ENCODE measurements at places on chromosomes 4 and X.

DNA sequence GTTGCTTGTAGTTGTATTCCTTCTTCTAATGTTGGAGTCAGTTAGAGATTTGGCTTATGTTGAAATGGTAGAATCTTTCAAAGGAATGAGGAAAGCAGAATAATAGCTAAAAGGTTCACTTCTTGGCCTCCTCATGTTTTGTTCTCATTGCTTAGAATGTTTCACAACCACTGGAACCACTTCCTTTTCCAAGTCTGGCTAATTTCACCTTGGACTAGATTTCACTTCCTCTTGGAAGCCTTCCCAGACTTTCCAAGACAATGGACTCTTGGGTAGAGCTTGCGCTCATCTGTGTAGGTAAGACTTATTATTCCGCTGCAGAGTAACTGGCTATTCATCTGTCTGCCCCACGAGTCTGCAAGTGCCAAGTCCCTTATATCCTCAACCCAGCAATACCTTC, 8.3 kb downstream of the SPATA18 start:
- DNase-seq, result no peak

DNA sequence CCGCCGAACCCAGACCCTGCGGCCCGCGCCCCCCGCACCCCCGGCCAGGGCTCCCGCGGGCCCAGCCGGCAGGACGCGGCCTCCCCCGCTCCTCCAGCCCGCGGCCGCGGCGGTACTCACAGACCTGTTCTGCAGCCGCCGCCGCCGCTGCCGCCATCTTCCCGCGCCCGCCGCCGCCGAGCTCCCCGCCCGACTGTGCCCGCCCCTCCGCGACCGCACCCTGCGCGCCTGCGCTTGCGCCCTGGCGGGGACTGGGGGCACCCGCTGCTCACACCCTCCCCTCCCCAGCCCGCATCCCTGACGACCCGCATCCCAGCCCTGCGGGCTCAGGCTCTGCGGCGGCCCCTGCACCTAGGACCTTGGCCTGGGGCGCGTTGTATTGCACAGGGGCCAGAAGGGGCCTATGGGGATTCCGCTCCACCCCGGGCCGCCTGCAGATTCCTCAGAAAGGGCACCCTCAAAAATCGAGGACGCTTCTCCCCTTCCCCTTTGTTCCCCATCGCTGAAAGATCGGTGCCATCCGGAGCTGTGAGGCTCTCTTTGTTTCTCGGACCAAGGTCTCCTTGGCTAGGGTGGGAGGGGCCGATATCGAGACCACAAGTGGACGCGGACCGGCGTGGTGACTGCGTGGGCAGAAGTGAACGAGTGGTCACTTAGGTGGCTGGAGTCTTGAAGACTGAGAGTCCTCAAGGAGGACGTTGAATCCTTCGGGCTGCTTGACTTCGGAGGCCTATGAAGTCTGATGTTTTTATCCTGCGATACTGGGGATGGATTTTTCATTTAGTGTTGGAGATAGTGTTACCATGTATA, at the start of gene SGCB:
SGCB (minus strand) TSS at position 197 of the 810 bp plus-strand sequence; CDS start at position 157, 40 bp downstream.
- peak; percentile 70 for DNase-seq

DNA sequence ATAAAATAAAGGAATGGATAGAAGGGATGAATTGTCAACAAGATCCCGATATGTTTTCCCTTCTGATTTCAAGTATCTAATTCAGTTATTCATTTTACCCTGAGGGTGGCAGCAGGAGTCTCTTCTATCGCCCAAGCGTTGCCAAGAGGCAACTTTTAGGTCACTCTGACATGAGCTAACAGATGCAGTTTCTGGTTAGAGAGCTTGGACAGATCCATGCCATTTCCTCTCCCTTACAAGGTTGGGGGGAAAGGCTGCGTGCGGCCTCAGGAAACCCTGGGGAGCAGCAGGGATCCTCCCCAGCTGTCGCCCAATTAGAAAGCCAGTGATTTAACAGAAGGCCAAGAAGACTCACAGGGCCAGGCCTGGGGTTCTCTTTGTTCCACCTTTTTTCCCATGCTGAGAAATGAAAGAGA, 35.3 kb upstream of the WAS start:
- peak; percentile 48 for DNase-seq

DNA sequence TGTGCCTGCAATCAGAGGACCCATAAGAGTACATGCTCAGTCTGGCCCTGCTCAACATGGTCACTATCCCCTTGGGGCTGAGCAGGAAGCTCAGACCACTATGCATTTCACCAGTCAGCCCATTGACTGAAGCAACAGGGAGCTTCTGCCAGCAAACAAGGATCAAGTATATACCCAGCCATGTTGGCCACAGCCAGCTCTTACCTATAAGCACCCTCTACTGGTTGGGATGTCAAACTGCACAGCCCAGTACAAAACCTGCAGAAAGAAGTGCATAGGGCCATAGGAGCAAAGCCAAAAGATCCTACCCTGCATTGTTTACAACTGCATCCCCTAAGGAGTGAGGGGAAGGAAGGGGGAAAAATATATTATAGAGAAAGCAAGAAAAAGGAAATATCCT, 214.4 kb upstream of the CPEB2 start:
- no peak for DNase-seq

- DNase-seq, result no peak
Measured at GRCh38 chr4:184104419-184105101, 113.1 kb downstream of the ENPP6 start.

DNA sequence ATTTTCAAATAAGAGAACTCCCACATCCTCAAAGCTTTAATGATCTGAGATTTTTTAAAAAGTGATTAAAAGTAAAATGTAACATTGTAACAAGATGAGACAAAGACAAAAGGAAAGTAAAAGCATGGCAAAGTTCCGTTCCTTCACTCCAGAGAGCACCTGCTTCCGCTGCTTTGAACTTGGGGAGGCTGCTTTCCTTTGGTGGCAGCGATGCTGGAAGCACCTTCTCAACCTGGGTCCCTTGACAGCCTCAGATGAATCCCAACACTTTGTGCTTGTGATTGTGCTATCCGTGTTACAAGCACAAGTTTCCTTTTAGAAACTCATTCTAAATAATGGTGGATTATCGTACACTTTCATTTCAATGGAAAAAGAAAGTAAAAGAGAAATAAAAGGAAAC, 59.7 kb downstream of the HADH start:
- DNase-seq, result no peak

- DNase-seq, result no peak
Measured at GRCh38 chr4:4720646-4721045, 138.8 kb upstream of the MSX1 start.
